ENCODE measurements at places on chromosomes 6 and 20. TPM values are rescaled to one million over a fixed set of nuclear protein-coding genes. Genes with fewer than 3 reads are reported as not detected.

DNA sequence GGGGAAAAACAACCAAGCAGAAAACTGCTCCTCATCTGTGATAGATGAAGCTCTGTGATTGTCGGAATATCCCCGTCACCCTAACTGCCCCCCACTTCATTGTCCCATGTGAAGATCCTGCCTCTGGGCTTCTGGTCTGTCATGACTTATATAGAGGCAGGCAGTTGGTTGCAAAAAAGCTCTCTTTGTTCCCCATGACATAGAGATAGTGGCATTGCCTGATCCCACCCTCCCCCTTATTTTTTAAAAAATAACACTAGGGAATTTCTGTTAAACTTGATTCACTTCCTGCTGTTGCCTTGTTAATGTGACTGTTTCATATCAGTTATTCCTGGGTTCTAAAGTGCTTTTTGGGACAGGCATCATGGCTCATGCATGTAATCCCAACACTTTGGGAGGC is 203.1 kb downstream of the JARID2 start:
- DNase-seq = no peak

DNA sequence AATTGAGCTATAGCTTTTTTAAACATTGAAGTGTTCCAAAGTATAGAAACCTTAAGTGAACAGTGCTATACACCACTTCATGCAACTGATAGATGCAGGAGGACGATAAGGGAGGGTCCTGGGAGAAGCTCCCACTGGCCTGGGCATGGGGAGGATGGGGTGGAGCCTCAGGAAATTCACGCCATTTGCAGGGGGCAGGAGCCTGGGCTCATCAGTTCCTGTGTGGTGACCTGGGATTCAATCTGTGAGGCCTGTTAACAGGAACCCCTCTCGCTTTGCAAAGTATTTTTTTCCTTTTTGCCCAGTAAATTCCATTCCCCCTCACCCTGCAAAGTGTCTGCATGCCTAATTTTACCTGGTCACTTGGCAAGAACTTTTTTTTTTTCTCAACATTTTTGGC is 11.0 kb upstream of the ASCC3 start:
- no peak for DNase-seq

- DNase-seq = no peak
These were observed 30.8 kb upstream of the VSTM2L start for GRCh38 chr20:37872161-37872560.

DNA sequence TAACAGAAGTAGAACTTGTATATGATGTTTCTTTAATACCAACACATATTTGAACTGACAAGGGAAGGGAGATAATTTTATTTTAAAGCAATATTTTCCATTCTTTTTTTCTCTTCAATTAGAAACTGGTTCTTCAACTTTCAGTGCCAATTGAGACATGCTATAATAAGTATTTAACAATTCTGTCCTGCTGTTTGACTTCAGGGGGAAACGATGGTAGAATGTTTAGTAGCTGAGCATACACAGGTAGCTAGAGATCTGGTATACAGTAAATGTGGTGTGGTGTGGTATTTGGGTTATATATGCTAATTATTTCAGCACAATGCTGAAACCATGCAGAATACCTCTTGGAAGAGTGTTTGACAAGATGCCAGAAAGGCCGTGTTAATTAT is 156.9 kb downstream of the ARID1B start:
- no peak for DNase-seq

GGTLC1 gene
- total RNA-seq = 0.40 TPM

C4B gene
- 155 TPM for total RNA-seq

MOG gene
- total RNA-seq = not detected

HLA-DRA gene
- total RNA-seq = 375 TPM
